Upper lobe of left lung (tissue), 6 donors: ENCODE measurements at places on chromosomes 2 and 18.

GRCh38 chr2:179861416-179862067, at the start of gene ZNF385B:
TSS of gene ZNF385B (minus strand) at chr2:179861612.
- DNase-seq = peak; percentile 84

DNA sequence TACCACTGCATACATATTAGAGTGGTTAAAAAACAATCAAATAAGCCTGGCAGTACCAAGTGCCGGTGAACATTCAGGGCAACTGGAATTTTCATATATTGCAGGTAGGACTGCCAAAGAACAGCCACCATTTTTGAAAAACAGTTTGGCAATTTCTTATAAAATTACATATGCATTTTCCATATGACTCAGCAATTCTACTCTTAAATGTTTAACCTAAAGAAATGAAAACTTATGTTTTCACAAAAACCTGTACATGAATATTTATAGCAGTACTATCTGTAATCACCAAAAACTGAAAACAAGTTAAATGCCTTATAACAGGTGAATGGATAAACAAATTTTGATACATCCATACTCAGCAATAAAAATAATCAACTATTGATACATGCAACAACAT, 39.9 kb downstream of the CTAGE1 start:
- no peak for DNase-seq

GRCh38 chr2:241036397-241036963, 38.1 kb downstream of the SNED1 start:
- peak; percentile 84 for DNase-seq

GRCh38 chr2:239313776-239314175, 87.0 kb downstream of the HDAC4 start:
- no peak for DNase-seq

DNA sequence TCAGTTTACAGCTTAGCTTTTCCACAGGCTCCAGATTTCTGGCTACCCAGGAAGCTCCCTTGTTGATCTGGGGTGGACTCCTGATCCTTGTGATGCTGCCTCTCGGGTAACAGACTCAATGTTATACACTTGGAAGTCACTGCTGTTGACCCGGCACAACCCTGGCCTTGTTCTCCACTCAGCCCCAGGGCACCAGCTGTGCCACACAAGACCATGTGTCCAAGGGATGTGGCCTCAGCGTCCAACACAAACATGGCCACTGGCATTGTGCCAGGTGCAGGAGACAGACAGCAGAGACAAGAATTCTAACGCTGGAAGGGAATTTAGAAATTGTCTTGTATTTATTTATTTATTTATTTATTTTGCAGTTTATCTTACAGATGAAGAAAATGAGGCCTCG, 39.0 kb upstream of the PPP4R1 start:
- no peak for DNase-seq

DNA sequence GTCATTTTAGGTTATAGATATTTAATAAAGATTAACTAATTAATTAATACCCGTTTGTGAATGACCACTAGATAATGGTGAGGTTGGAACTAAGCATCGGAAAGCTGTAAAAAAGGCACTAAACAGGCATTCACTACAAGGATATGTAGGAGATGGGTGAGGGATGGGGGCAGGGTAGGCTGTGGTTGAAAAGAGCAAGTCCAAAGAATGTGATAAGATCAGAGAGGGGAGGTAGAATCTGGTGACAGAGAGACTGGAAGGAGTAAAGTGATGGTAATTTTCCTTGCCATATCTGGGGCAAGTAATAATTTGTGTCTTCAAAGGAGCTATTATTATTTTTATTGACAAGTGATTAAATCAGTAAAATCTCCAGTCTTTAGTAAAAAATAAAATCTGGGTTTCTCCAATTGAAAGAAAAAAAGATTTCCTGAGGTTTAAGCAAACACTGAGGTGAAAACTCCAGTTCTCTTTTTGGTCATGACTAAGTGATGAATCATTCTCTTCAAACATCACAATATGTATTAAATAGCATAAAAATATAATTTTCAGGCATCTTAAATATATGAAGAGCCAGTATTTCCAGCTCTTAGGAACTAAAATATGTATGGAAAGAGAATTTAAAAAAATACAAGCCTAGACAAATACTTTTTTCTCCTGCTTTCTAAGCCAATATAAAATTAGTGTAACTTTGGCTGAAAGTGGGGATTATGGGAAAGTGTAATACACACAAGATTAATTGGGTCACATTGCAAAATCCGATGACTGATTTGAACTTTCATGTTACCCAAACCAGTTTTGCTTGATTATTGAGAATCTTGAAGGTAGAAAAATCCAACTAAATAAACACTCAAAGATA, 259.1 kb upstream of the RBMS1 start:
- DNase-seq = no peak

GRCh38 chr2:190447766-190448165, 39.6 kb downstream of the MFSD6 start:
- no peak for DNase-seq

GRCh38 chr18:48308027-48308635, 101.1 kb downstream of the ZBTB7C start:
- peak; percentile 55 for DNase-seq

GRCh38 chr2:118689456-118689855, 158.0 kb downstream of the EN1 start:
- no peak for DNase-seq

GRCh38 chr2:228876276-228876675, 394.8 kb downstream of the PID1 start:
- DNase-seq = no peak

DNA sequence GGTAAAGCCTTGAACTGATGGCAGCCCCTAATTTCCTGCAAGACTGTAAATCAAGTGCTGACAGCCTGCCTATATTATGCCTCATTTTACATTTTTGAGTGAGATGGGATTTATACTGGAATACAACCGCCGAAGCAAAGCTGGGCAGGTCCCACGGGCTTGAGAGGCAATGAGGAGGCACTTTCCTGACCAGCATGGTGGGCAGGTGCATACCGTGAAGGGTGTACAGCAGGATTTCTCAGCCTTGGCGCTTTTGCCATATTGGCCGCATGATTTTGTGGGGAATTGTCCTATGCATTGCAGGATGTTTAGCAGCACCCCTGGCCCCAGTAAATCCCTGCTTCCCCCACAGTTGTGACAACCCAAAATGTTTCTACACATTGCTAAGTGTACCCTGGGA, 22.8 kb downstream of the CEP68 start:
- DNase-seq = no peak

GRCh38 chr18:23819001-23819400, 129.7 kb downstream of the LAMA3 start:
- no peak for DNase-seq

DNA sequence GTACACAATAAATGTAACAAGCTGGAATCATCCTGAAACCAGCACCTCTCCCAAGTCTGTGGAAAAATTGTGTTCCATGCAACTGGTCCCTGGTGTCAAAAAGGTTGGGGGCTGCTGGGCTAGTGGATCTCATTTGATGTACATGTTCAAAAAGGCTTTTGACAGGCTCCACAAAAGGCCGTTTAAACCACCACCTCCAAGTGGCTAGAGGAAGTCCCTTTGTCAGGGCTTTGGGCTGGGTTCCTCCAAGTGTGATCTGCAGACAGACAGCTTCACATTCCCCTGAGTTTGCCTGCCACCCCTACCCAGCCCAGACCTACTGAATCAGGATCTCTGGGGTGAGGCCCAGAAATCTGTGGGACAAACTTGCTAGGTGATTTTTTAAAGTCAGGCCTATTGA, 84.7 kb downstream of the TGFA start:
- DNase-seq = no peak

- no peak for DNase-seq
Observed at GRCh38 chr2:129726216-129726615, 253.2 kb upstream of the RAB6C start.

GRCh38 chr2:109124982-109125592, 3.9 kb upstream of the SH3RF3 start:
- no peak for DNase-seq

DNA sequence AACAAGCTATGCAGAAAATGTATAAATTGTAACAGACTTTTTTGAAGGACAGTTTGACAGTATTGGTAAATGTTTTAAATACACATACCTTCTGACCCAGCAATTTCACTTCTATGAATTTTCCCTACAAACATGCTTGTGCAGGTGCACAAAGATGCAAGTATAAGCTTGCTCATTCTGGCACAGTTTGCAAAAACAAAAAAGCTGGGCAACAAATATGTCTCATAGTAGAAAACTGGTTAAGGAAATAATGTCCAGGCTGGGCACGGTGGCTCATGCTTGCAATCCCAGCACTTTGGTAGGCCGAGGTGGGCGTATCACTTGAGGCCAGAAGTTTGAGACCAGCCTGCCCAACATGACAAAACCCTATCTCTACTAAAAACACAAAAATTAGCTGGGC, 96.9 kb upstream of the NEDD4L start:
- DNase-seq = no peak

DNA sequence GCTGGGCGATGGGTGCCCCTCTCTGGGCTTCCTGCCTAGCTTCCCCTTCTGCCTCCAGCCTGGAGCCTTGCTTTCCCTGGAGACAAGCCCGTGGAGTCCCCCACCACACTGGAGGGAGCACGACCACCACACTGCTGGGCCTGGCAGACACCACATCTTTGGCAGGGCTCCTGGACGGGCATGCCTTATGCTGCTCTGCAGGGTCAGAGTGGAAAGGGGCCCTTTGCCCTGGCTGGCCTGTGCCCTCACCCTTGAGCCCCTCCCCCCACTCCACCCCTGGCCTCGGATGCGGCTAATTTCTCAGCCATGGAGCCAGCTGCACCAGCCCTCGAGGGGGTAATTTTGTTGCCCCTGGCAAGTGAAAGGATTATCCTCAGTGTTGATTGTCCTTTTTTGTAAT, 194.5 kb downstream of the LOXHD1 start:
- no peak for DNase-seq

DNA sequence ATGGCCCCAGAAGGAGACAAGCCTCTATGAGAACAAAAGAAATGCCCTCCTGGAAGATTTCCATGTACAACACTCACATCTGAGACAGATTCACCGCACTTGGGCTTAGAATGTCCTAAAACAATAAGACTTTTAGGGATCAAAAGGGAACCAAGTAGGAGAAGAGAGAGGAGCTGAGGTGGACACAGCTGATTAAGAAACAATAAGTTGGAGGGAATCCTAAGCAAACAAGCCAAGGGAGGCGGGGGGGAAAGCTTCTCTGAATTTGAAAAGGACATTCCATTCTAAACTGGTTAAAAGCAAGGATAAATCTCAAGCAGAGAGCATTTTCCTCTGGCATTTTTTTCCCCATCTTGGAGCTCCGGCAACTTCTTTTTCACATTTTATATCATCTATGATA, 9.9 kb downstream of the ACVR1 start:
- no peak for DNase-seq

GRCh38 chr2:207202645-207203044, 36.9 kb upstream of the KLF7 start:
- DNase-seq = no peak

- DNase-seq = no peak
Observed at GRCh38 chr2:102114290-102114721, 28.2 kb upstream of the IL1R1 start.

GRCh38 chr2:125185691-125186270, 1160.7 kb downstream of the CNTNAP5 start:
- DNase-seq = no peak

DNA sequence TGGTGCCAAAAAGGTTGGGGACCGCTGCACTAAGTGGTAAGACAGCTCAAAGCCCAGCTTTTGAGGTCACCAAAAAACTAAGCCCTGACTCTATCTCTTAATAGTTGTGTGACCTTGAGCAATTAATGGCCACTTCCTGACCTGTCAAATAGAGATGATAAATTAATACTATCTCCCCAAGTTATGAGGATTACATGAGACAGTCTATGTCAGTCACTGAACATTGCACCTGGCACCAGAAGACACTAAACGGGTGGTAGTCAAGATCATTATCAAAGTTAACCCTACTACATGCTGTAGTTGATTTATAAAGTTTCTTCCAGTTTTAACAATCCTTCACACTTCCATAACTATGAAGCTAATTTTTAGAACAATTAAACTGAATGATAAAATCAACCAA, 36.5 kb downstream of the STPG4 start:
- no peak for DNase-seq

DNA sequence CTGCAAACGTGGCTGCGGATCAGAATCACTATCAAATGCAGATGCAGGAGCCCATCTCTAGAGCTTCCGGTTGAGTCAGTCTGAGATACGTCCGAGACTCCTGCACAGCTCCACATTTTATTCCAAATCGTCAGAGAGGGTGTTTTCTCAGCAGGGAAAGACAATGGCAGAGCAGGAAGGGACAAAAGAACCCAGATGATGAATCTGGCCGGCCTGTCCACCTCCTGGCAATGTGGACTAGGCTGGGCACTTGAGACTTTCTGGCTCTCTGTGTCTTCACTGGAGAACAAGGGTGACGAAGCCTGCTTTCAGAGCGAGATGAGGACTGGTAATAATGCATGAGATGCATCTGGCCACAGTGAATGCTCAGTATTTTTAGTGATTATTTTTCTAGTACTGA, 255.9 kb upstream of the MYT1L start:
- no peak for DNase-seq

GRCh38 chr2:98455494-98455976, 10.9 kb downstream of the INPP4A start:
- DNase-seq = no peak
